ENCODE measurements at places on chromosomes 1 and 21.
A peak's percentile ranks its signal among the peaks of the same experiment; 100 is the strongest.

- no peak for DNase-seq
Observed at GRCh38 chr1:27380224-27380623, 2.9 kb downstream of the CD164L2 start.

- no peak for DNase-seq
Observed at GRCh38 chr1:32972814-32973428, 8.3 kb upstream of the RNF19B start.

- no peak for DNase-seq
Observed at GRCh38 chr1:53604291-53604919, 134.6 kb downstream of the GLIS1 start.

GRCh38 chr1:206606867-206607266 is 5.4 kb downstream of the EIF2D start:
- DNase-seq = no peak

- no peak for DNase-seq
Observed at GRCh38 chr1:228087771-228088251, 5.3 kb downstream of the ARF1 start.

- no peak for DNase-seq
Observed at GRCh38 chr1:243842978-243843511, 7.0 kb downstream of the AKT3 start.

- no peak for DNase-seq
Observed at GRCh38 chr1:62234688-62235087, 40.0 kb downstream of the L1TD1 start.

DNA sequence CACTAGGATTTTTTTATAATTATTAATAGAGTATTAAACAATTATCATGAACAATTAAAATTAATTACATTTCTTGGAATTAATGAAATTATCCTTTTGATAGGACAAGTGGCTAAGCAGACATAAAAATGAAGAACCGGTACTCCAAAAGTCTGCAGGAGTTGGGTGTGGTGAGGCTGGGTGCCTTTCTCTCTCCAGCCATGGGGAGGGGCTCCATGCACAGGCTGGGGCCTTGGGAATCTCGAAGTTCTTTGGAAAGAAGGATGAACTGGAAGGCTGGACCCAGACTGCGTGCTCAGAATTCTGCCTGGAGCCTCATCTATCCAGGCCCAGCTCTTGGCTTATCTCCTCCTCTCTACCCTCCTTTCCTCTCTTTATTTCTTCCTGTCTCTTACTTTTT is 94.1 kb downstream of the ACTL8 start:
- DNase-seq = no peak

DNA sequence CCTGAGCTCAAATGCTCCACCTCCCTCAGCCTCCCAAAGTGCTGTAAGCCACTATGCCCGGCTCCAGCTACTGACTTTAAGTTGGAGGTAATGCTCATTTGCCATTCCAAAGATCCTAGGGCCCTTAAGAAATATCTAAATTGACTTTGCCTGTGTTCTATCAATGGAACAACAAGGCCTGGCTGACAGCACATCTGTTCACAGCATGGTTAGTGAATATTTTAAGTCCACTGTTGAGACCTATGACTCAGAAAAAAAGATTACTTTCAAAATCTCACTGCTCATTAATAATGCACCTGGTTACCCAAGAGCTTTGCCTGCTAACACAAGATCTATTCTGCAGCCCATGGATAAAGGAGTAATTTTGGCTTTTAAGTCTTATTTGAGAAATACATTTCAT is 3.5 kb upstream of the SSX2IP start:
- no peak for DNase-seq

- DNase-seq = no peak
Observed at GRCh38 chr1:164914208-164914607, 355.2 kb downstream of the PBX1 start.

- DNase-seq = no peak
Observed at GRCh38 chr1:156461781-156462647, 38.6 kb downstream of the MEF2D start.

DNA sequence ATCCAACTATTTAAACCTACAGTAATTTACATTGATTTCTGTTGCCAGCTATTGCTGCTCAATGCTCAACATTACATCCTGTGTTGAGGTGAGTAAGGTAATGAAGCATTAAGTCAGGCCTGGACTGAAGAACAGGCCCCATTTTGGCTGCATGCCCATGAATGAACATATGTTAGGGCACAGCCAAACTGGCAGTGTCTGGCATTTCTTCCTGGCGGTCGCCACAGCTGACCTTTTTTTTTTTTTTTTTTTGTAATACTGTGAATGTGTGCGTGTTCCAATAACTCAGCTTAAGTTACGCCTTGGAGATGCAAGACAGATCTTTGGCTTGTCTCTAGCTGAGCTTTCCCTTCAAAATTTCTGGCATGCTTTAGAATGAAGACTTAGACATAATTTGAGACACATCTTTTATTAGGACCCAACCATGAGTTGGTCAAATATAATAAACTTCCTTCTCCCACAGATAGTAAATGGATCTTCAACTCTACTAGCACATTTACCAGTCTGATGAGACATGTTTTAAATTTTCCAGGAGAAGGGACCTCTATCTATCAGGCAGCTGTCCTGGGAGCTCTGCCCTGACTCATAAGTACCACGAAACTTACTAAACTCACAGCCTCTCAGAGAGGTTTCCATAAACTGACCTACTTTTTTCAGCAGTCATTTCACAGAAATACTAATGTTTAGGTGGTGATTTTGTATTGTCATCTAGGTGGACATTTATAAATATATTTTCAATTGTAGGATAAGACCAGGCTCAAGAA is 341.1 kb upstream of the RUNX1 start:
- no peak for DNase-seq

DNA sequence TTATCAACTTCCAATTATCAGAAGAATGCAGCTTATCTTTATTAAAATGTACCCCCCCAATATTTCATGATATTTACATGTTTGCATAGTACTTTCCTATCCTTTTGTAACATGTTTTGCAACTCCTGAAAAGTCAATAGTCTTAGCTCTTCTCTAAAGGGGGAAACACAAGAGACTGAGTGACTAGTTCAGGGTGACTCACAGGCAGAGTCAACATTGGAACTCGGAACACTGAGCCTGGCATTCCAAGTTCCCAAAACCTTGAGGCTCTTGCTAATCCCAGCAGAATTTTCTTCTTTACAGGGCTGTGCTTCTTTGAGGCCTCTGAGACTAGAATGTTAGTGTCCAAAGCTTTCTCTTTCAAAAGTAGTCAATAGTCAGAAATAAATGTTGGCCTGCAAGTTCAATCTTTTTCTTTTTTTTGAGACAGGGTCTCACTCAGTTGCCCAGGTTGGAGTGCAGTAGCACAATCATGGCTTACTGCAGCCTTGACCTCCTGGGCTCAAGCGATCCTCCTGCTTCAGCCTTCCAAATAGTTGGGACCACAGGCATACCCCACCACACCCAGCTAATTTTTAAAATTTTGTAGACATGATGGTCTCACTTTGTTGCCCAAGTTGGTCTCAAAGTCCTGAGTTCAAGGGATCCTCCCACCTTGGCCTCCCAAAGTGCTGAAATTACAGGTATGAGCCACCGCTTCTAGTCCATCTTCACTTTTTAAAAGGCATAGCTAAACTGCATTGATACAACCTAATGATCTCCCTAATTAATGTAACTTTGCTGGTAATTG is 37.5 kb downstream of the ZNF281 start:
- no peak for DNase-seq

DNA sequence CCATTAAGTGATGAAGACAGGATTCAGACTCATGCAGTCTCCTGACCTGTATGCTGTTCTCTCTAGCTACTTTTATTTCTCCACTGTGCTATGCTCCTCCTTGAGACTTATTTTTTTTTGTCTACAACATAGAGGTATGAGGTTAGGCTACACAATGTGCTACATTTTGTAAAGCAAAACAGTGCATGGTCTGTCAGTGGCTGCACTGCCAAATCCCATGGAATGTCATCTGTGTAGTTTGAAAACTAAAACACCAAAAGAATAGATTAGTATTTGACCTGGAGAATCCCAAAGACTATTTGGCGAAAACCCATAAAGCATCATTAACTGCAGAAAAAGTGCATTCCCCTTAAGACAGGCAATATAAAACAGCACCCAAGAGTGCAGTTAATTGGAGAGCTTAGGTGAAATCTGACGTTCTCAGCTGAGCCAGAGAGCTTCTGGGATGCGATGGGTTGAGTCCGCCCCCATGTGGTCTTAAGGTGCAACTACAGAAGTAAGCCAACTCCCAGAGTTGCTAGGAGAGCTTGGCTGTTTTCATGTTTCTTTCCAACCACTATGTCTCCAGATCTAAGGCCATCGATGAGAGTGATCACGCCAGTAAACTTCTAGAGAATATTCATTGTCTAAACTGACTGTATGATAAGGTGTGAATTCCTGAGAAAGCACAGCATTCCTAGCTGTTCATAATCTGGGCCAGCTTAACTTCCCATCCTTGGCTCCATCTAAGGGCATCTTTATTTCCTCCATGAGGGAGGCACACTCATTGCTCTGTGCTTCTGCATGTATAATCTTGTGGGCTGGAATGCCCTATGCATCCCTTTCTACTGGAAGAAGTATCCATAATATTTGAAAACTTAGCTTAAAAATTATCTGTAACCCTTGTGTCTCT is 20.7 kb upstream of the CYP2J2 start:
- DNase-seq = peak; percentile 32

GRCh38 chr1:81802457-81802706 is 1.6 kb downstream of the ADGRL2 start:
- no peak for DNase-seq

GRCh38 chr1:43454270-43455011 is 710 bp upstream of the HYI start:
- DNase-seq = peak; percentile 22

DNA sequence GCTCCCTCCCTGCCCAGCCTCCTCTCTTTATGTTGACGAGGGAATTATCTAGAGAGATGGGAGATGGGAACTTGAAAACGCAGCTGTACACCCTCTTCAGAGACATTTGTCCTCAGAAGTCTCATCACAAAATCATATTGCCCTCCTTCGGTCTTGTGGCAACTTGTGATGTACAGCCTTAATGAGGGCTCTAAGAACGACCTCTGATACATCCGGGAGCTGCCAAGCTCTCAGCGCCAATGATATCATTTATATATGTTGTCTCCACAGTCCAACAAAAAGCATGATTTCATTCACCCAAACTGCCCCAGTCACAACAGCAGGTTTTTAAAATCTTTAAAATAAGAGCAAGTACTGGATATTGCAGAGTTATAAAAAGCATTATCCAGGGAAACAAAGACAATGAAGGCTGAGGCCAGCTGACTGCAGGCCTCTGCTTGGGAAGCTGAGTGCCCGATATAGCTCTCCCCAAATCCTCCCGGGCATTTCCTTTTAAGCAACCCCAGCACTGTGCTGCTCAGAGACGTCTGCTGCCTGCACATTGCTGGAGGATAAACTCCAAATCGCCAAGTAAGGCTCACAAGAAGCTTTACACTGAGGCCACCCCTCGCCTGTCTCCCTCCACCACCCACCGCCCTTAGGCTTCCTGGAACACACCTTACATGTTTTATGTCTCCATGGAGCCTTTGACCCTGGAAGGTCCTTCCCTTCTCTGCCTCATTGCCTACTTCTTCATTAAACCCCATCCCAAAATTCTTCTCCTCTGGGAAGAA is 236.1 kb downstream of the C1orf94 start:
- no peak for DNase-seq

DNA sequence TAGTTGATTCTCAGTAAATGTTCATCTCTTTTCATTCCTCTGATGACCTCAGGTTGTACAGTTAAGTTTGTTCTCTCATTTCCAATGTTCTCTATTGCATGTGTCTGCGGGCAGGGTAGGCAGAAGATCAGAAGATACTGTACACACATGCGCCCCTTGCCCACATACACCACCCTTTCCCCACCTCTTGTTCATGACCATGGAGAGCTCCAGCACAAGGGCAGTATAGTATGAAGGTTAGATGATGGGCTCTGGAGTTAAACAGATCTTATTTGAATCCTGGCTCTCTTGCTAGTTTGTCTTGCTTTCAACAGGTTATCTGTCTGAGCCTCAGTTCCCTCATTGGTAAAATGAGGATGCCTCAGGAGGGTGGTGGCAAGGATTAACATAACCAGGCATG is 17.8 kb upstream of the PLD5 start:
- DNase-seq = no peak

GRCh38 chr1:8871965-8872399 is 6.5 kb downstream of the ENO1 start:
- DNase-seq = no peak

DNA sequence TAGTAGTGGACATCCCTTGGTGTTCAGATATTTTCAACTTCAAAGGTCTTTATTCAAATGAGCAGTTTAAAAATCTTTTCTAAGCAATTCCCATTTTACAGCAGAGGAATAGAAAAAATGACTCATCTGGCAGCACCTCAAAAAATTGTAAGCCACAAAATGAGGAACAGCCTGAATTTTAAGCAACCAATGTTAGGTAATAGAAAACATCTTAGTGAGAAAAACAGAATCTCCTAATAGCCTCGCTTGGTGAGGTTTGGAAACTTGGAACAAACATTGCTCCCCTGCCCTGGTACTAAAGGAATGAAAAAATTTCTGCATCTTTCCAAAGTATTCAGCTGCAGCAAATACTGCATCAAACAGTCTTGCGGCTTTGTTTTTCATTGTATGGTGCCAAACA is 264.4 kb downstream of the NTNG1 start:
- DNase-seq = no peak

DNA sequence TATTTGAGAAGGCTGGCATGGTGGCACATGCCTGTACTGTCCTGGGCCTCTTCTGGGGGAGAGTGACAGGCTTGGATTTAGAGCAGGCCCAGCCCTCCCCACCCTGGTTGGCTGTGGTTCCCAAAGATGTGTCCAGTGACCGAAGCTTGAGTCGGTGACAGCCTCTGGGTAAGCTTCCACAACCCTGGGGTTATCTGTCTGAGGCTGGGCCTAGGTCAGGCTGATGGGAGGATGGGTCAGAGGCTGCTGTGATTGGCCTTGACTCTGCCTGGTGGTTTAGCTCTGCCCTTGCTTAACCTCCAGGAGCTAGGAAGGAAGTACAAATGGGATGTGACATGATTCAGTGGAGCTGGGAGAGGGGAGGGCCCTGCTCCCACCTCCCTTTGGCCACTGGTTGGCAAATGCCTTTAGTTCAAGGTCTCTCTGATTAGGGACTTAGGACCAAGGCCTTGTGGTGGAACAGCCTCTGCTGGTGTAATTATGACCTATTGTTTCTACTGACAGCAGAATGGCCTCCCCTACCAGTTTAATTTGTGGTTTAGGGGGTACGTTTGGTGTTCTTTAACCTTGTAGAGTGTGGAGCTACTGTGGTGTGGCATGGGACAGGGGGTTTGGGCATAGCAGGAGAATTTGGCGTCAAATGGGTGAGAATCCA is 16.6 kb downstream of the NUDC start:
- no peak for DNase-seq

DNA sequence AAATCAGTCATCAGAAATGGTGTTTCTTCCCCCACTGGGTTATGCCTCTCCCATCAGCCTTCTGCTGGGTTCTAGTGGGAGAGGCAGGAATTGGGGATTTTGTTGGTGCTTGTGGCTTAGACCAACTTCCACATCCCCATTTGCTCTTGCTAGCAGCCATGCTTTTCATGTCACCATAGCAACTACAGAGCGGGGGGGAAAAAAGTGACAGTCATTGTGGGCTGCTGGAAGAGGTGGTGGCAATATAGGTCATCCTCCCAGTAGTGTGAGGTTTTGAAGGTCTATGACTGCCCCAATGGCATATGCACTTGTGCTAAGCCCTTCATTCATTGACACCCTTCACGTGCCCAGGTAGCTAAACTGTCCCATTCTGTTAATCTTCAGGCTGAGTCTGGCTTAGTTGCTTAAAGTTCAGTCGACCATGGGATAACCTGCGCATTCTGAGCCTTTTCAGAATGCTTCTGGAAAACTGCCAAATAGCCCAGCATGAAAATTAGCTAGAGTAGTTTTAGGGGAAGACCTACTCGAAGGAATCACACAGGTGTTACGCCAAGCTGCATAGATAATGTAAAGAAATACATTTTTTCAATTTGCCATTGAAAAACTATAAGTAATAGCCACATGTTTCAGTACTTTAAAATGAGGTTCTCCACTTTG is 53.7 kb upstream of the ZNF326 start:
- DNase-seq = no peak
